CD4-positive, alpha-beta T cell treated with Interleukin-21 for 1 hour (primary cell): ENCODE measurements at places on chromosomes 5 and 9.
A peak's percentile ranks its signal among the peaks of the same experiment; 100 is the strongest.

DNA sequence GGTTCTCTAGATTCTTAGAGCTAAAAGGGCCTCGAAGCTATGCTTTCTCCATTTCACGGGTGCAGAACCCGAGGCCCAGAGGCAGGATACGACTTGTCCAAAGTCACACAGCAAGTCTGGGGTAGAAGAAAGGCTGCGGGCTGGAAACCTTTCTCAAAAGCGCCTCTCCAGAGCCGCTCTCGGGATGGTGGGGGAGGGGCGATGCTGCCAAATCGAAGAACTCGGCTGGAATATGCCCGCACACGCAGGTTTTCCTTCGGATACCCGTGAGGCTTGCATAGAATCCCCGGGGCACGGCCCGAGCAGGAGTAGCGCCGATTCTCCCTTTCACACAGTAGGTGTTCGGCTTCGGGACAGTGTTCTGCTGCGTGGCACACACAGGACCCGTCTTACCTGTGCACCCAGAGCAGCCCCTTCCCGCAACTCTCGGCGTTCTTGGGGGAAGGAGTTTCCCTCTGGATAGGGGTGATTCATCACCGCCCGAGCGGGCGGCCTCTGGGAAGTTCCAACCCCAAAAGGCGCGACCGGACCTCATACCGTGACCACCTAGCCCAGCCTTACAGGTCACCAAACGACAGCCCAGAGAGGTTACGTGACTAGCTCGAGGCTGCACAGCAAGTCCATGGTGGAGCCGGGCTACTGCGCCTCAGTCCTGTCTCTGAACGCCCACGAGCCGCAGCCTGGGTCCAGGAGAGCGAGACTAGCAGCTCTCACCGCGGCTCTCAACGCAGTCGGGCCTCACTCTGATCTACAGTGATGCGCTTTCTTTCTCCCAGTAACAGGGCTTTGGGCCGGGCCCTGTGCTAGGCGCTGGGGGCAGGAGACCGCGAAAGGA is 4.1 kb downstream of the PAX5 start:
- no peak for DNase-seq

DNA sequence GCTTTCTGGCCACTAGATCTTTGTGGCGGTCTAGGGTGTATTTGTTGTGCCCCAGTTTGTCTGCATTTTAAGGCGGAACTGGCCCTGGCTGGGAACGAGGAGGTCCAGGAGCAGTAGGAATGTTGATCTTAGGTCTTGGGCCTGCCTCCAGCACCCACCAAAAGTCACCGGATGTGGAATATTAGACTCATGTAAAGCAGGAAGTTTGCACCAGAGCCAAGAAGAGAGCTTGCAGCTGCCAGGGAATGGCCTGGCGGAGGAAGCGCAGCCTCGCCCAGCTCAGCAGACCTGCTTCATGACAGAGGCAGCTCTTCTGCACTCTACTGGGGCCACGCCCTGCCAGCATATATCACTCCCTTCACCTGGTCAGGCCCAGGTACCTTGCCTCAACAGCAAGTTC is 3.3 kb downstream of the GPX3 start:
- no peak for DNase-seq

GRCh38 chr9:98810102-98810842 is 2.8 kb downstream of the GALNT12 start:
- no peak for DNase-seq

- peak; percentile 59 for DNase-seq
Observed at GRCh38 chr9:20624201-20625002, 2.1 kb upstream of the MLLT3 start.

GRCh38 chr5:17219469-17219868 is 2.0 kb downstream of the BASP1 start:
- DNase-seq, result no peak

DNA sequence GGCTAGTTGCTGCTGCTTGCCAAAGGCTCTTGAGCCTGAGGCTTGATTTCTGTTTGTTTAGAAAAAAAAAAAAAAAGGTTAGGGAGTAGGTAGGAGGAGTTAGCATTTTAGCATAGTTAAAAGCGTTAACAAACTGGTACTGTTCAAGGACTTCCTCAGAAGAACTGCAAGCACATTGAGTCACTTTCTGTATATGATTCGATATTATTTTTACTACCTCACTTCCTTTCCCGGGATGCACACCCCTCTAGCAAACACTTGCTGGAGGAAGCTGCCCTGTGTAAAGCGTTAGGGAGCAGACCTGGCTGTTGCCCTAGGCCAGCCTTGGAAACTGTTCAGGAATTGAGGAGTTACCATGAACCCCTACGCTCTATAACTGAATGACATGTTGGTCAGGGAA is 15.7 kb upstream of the CEP120 start:
- peak; percentile 18 for DNase-seq

GRCh38 chr9:100377015-100377414 is 24.3 kb upstream of the TEX10 start:
- DNase-seq, result no peak

GRCh38 chr9:32738501-32739172 is 44.7 kb upstream of the TMEM215 start:
- no peak for DNase-seq

DNA sequence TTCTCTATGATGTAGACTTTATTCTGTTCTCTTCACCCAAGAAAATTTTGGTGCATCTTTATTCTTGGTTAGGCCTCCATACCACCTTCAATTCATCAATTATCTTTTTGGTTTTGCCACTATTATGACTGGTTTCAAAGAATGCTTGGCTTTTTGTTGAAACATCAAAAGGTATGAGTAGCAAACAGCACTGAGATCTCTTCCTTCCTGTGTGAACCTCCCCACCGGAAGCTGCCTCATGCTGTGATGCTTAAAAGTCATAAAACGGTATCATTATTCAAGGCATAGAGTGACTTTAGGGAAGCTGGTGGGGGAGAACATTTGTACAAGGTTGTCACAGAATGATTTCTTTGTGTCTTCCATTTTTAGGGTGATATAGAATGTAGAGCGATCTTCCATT is 70.6 kb downstream of the IQGAP2 start:
- DNase-seq, result peak; percentile 79

DNA sequence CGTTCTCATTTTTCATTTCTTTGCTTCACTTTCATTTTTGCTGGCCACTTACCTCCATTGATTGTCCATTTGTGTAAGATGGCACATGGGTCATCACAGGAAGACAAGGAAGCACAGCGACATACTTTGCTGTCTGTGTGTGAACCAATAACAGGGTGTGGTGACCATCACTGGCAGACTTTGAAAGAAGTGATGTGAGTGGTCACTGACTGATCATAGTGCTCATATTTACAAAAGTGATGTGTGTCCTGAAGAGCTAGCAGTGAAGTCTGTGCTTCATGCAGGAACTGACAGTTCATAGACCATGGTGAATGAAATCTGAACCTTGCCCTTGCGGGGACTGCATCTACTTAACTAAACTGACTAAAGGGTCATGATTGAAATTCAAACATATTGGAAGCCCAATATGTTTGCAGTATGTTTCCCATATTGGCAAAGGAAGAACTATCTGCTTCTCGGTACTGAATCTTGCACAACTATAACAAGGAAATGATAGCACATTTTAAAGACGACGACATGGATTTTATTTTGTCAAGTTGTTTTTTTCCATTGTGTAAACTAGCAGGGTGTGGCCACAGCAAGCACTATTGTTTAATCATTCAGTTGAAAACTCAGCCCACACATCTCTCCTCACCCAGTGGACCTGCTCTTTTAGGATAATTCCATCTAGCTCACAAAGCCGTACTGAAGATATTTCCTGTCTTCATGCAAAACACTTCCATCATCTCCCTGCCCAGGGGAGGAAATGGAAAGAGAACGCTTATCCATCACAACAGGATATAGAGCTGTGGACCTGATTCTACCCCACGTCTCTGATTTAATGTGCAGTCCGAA is 232.0 kb upstream of the ANKRD55 start:
- no peak for DNase-seq

GRCh38 chr5:171388816-171389168 is 1.1 kb downstream of the NPM1 start:
- DNase-seq, result no peak

GRCh38 chr9:70080481-70081119 is 37.0 kb downstream of the MAMDC2 start:
- DNase-seq, result no peak

- DNase-seq, result no peak
Observed at GRCh38 chr9:5231212-5231611, at the start of gene INSL4. TSS of gene INSL4 (plus strand) at chr9:5231419. CDS start at chr9:5231524, 105 bp downstream.

GRCh38 chr9:93896093-93896492 is 59.1 kb downstream of the BARX1 start:
- DNase-seq, result no peak

GRCh38 chr5:151006704-151007334 is 13.6 kb upstream of the GPX3 start:
- no peak for DNase-seq

- DNase-seq, result no peak
Observed at GRCh38 chr5:133113331-133114061, 61.7 kb downstream of the HSPA4 start.

DNA sequence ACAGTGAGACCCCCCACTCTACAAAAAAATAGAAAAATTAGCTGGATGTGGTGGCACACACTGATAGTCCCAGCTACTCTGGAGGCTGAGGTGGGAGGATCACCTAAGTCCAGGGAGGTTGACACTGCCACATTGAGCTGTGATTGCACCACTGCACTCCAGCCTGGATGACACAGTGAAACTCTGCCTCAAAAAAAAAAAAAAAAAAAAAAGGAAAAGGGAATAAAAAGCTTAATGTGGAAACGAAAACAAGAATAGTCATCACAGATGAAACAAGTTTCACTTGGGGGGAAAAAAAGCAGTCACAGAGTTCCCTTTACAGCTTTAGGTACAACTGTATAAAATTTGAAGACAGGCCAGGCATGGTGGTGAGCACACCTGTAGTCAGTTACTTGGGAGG is 84.2 kb downstream of the FNBP1 start:
- no peak for DNase-seq

- DNase-seq, result no peak
Observed at GRCh38 chr9:114375386-114376175, 12.2 kb downstream of the AKNA start.

GRCh38 chr5:173907686-173908371 is 19.7 kb downstream of the CPEB4 start:
- DNase-seq, result no peak

- DNase-seq, result no peak
Observed at GRCh38 chr5:169431386-169431785, 130.4 kb upstream of the SLIT3 start.

DNA sequence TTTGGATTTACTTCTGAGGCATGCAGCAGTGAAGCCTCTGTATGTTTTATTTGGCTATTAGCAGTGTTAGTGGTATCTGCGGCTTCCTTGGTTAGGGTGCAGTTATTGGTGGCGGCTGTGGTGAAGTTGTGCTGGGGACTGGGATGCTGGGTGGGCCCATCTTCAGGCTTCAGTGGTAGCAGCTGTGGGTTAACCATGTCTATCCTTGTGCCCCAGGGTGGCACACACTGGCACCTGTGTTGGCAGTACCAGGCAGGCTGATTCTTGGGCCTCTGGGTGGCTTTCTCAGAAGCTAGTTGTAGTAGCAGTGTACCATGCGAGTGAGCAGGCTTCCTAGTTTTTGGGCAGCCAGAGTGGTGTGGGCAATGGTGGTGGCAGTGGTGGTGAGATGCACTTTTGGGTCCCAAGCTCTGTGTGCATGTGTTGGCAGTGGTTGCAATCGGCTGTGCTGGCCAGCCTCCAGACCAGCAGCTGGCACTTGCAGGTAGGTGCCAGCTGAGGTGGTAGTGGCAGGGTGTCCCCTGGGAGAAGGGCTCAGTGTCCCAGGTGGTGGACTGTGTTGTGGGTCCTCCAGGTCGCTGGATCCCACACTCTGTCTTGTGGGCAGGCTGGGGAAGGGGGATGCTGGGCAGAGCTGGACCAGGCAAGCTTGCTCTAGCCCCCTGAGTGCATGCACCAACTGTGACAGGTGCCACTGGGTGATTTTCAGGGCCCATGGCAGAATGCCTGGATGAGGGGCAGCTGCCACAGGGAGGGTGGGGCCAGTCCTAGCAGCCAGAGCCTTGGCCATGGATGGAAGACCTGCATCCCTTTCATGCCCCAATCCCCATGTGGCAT is 13.6 kb downstream of the AHRR start:
- no peak for DNase-seq

DNA sequence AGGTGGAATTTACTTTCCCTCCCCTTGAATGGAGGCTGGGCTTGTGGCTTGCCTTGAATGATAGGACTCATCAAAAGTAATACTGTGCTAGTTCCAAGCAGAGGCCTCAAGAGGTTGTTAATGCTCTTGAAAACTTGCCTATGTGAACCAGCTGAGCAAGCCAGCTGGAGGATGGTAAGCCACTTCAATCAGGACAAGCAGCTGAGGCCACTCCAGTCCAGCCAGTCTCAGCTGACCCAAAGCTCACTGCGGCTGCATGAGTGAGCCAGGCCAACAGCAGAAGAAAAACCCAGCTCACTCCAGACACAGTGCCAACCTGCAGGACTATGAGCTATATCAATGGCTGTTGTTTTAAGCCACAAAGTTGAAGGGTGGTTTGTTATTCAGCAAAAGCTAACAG is 182.8 kb downstream of the MCTP1 start:
- no peak for DNase-seq

DNA sequence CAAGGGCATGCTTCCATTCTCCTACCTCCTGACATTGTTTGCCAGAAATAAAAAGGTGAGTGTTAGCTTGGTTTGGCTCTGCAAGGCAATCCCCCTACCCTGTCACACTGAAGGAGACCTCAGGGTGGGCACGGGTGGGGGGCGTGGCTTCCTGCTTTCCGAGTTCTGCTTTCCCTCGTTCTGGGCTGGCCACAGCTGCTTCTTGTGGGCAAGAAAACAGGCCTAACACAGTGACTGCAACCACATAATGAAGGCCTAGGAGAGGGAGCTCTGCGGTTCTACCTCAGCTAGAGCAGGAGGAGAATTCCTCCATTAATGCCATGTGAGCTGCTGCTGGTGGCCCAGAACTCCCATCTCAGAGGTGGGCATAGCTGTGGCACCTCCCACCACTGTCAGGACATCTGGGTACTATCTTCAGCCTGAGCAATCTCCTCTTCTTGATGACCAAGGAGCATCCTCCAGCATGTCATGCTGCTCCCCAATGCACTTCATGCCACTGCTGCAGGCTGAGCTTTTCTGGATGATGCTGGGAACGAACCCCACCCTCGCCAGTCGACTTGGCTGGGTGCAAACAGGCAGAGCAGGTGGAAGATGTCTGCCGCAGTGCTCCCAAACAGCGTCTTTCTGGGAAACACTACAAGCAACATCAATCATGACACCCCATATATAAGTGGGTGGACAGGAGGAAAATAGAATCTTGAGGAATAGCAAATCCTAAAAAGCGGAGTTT is 139.5 kb upstream of the RAPGEF1 start:
- no peak for DNase-seq

DNA sequence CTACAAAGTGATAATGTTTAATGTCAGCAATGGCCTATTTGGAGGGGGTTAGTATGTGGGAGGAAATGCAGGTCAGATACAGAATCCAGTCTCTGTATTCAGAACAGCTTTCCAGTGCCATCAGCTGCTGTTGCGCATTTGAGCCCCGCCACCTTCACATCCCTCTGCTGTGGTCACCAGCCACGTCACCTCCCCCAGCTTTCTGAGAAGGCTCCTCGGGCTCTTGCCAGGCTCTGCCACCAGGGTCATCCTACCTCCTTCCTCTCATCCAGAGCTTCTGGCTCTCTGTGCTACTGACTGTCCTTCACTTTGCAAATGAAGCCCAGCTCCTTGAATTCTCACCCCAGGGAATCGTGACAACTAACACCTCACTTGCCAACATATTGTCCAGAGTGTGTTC is 138.8 kb downstream of the PIK3R1 start:
- no peak for DNase-seq
